ENCODE measurements at places on chromosomes 4 and X.

- DNase-seq: peak; percentile 91
Observed at GRCh38 chrX:21932292-21933002, 8.1 kb upstream of the SMS start.

DNA sequence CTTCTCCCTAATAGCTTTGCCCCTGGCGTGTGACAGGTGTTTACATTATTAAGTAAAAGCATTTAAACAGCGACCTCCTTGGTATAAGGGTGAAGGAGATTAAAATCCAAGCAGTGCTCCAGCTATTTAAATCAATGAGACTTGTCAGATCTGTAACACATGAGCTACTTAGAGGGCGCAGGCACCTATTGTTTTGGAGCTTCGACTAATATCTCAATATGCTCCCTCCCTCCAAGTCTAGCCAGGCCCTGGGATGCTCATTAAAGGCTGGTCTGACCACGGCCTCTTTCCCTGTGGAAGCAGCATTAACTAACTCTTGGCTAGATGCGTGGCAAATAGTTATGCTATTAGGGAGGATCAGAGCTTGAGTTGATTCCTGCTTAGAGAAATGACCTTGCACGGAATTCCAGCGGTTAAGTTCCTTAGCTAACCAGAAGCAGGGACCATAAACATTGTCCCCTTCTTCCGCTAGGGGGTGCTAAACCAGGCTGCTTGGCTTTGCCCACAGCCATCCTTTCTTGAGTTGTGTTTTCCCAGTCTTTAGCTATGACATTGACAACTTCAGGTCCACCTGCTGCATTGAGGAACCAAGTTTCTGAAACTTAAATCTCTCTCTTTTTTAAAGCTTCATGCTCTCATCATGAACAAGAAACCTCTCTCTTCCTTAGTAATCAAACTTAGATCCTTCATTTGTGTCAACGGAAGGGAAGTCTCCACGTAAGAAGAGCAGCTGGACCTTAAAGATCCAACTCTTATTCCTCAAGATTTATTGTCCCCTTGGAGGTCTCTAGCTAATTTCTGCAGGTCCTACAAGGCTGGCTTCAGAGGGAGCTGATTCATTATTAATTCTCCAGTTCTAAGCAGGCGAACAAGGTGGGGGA is 80.7 kb upstream of the IGFBP7 start:
- peak; percentile 50 for DNase-seq

GRCh38 chr4:79381161-79381560 is 26.9 kb downstream of the GK2 start:
- no peak for DNase-seq

- no peak for DNase-seq
Observed at GRCh38 chrX:7261672-7262332, 113.8 kb upstream of the PUDP start.

DNA sequence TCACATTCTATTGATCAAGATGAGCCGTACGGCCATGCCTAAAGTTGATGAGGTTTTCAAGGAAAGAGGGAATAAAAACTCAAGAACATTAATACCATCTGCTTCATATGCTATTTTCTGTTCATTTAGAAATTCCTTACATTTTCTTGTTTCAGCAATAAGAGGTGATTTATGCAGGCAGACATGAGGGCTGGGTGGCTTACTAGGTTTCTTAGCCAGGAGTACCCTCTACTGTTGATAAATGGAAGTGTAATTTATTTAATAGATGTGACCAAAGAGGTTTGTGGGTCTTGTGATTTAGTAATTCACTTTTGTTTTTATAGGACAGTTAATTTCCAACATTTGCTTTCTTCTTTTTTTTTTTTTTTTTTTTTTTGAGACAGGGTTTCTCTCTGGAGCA is 6.4 kb upstream of the SMIM9 start:
- peak; percentile 63 for DNase-seq

DNA sequence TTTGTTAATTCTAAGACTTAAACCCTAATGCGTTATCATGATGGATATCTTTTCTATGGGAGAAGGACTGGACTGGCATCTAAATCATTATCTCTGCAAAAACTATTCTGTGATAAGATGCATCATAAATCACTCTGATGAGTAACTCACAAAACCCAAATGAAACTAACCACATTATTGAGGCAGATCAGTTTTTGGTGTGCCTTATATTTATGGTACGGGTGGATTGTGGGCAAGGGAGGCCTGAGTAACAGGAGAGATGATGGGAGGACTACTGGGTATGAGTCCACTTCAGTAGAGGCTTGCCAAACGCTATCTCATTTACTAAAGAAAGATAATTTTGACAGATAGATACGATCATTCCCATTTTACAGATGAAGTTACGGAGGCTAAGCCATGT is 66.4 kb upstream of the GUCY1A1 start:
- no peak for DNase-seq

GRCh38 chrX:134482371-134482770 is 22.4 kb downstream of the HPRT1 start:
- DNase-seq: no peak

DNA sequence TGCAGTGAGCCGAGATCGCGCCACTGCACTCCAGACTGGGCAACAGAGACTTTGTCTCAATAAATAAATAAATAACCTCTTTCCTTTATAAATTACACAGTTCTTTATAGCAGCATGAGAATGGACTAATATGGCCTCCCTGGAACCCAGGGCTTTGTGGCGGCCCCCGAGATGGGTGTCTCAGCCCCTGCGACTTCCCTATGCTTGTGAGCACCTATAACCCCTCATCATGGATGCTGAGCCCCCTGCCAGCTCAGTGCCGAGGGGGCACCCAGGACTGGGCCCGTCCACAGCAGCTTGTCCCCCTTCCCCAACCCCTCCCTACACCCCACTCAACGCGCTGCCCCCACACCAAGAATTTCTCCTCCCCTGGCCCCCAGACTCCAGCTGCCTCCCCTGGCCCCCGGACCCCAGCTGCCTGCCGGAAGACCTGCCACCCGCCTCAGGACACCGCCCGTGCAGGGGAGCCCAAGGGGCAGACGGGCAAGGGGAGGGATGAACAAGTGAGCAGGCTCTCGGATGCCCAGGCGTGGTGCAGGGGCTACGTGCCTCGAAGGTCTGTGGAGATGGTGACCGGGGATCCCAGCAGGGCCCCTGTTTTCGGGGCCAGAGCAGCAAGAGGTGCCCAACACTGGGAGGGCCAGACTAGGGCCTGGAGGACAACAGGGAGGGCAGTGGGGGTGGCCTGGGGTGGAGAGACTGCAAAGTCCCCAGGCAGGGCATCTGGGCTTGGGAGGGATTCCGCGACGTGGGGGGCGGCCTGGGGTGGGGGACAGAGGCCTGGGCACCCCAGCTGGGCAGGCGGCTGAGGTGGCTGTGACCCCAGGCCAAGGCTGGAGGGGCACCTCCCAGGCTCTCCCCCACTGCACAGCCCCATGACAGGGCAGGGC is 74.0 kb downstream of the FAM53A start:
- no peak for DNase-seq

GRCh38 chrX:9676738-9677097 is 88.9 kb downstream of the GPR143 start:
- no peak for DNase-seq

DNA sequence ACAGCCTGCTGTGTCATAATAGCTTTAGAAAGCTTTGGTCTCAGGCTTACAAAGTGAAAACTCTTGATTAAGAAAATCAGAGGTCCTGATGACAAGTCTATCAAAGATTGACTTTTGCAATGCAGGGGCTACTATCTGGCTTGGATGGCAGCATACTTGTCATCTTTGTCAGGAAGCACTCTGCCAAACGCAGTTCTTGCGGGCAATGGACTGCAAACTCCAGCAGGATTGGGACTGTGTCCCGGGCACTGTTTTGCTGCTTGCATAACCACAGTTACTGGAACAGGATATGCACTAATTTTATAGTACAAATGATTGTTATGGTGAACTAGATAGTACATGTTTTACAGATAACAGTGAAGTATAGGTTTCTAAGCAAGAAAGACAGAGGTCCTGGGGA is 185.6 kb downstream of the IQCM start:
- peak; percentile 34 for DNase-seq

- DNase-seq: no peak
Observed at GRCh38 chrX:149757206-149758067, 16.4 kb upstream of the HSFX1 start.

- no peak for DNase-seq
Observed at GRCh38 chr4:81814987-81815541, 343.4 kb upstream of the RASGEF1B start.

DNA sequence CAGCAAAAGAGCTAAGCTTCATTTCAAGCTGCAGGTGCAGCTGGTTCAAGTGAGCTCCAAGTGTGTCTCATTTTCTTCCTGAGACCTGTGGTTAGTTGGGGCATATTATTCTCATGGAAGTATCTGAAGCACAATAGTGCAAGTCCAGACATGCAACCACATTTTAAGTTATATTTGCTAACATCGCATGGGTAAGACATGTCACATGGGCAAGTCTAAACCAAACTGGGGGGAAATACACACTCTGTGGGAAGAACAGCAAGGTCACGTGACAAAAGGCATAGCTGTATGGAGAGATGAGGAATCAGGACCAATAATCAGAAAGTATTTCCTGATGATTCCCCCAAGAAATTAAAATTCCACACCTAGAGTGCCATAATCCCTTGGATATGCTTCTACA is 94.9 kb upstream of the NDP start:
- peak; percentile 33 for DNase-seq

- DNase-seq: no peak
Observed at GRCh38 chr4:114495471-114495928, 103.1 kb upstream of the UGT8 start.

DNA sequence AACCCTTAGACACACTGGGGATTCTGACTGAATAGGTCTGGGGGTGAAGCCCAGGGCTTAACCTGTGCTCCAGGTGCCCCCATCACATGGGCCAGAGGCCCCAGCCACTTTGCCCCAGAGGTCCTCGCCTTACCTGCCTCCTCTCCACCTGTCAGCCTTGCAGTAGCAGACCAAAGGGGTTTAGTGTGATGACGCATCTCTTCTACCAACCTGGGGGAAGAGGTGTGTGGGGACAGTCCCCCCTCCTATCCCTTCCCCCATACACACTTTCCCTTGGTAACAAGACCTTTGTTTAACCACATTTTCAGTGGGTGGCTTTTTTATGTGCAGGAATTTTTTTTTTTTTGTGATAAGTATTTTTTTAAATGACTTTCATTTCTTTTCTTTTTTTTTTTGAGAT is 6.3 kb downstream of the CLCN4 start:
- no peak for DNase-seq

Data from MCF 10A (cell line).